ENCODE measurements at places on chromosomes 6 and 20. TPM values are rescaled to one million over a fixed set of nuclear protein-coding genes. Genes with fewer than 3 reads are reported as not detected.

GRCh38 chr6:11738661-11739375 lies 39.8 kb downstream of the ADTRP start:
- DNase-seq: no peak

- DNase-seq: peak; percentile 74
Observed at GRCh38 chr6:24719125-24719971, at the start of gene C6orf62. Gene C6orf62 (minus strand): TSS chr6:24719154. CDS start chr6:24718668, 486 bp downstream.

- DNase-seq: no peak
Observed at GRCh38 chr6:63353286-63353630, 33.5 kb upstream of the LGSN start.

GRCh38 chr6:13917141-13917540 lies 7.6 kb upstream of the RNF182 start:
- no peak for DNase-seq

DNA sequence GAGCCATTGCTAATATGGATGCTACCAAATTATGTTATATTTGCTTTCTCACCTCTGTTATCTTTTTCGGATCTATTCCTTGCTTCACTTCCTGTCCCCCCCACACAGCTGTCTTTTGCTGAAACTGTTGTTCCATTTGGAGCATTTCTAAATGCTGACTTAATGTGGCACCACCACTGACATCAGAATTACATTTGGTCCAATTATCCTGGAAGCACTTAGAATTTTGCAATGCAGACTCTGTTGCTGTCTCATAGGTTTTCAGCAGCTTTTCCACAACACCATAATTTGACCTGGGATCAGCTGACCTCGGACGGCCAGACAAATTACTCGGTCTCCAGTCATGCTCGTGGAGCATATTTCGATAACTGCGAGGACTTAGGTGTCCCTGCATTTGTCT lies 12.8 kb downstream of the KIAA0408 start:
- DNase-seq: no peak

DNA sequence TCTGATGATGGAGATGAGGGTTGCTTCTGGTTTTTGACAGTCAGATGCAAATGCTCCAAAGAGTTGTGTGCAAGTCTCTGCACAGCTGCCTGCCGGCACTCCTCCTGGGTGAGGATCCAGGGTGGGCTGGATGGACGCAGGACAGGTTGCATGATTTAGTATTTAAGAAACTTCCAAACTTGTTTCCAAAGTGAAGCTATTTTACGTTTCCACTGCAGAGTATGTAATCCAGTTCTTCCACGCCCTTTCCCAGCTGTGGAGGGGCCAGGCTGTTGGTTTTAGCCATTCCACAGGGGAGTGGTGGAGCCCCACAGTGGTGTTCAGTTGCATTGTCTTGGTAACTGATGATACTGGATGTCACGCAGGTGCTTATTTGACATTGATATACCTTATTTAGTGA lies 157.3 kb downstream of the THBS2 start:
- no peak for DNase-seq

DNA sequence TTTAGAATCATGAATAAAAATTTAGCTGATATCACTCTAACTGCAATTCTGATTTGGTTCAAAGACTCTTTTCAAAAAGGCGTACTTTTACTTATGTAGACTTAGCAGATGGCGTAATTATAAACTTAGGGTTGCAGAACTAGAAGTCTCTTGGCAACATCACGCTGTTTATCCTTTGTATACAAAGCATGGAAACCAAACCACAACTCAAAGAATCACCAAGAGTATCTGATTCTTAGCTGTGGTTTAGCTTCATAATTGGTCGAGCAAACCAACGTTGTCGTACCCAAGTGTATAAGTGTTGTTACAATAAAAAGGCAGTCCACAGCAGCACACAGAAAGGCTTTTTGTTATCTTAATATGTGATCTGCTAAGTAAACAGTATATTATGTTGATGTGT lies 18.2 kb downstream of the STMND1 start:
- peak; percentile 50 for DNase-seq

GRCh38 chr6:40753048-40753447 lies 165.9 kb upstream of the LRFN2 start:
- DNase-seq: no peak

DNA sequence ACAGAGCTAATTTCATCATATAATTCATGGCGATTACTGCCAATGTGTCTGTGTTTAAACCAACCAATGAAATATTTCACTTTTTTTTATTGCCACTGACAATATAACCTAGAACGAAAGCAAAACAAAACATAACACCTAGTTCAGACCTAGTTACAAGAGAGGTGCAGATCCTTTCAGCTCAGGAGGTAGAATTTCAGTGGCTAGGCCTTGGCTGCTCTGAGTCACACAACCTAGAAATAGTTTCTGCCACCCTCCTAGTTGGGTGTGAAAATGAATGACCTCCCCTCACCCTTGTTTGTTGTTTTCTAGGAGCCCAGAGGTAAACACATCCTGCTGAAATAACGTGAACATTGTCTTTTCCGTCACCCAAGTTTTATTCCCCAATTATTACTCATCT lies 356.3 kb downstream of the HTR1B start:
- peak; percentile 4 for DNase-seq

GRCh38 chr6:98514073-98514720 lies 320.2 kb upstream of the POU3F2 start:
- no peak for DNase-seq

DNA sequence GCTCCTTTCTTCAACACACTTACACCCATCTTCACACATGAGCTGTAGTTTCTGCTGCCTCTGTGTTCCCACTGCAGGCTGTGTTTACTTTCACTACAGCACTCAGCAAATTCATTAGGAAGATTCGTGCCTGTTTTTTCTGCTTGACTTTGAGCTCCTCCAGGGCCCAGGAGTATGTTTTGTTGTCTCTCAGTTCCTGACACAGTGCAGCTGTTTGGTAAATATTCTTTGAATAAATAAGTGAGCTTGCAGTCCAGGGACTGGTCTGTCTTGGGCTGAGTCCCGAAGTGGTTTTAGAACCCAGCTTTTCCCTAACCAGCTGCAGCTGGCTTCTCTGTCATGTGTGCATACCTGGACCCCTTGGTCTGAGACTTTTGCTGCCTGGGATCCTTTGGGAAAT lies 46.6 kb upstream of the CCN6 start:
- no peak for DNase-seq

DNA sequence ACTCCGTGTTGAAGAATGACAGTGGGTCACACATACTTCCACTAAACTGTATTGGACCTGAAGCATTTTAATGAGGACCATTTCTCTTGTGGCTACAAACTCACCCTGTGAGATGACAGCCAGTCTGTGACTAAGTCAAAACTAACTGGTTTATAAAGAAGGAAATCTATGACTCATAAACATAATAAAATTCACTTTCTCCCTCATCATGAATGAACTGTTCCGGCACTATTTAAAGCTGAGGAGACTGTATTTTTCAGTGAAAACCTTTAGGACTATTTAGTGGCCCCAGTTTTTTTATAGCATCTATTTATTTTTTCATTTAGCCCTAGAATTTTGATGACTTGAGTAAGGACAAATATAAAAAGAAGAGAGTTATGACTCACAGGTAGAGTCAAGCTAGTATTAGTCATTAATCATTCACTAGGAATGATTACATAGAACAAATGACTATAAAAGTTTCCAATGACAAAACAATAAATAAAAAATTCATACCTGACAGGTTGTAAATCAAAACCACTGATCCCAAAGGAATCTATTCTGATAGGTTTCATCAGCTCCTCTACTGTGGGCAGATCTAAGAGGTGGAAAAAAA lies 34.2 kb downstream of the CEP162 start:
- DNase-seq: peak; percentile 72

DNA sequence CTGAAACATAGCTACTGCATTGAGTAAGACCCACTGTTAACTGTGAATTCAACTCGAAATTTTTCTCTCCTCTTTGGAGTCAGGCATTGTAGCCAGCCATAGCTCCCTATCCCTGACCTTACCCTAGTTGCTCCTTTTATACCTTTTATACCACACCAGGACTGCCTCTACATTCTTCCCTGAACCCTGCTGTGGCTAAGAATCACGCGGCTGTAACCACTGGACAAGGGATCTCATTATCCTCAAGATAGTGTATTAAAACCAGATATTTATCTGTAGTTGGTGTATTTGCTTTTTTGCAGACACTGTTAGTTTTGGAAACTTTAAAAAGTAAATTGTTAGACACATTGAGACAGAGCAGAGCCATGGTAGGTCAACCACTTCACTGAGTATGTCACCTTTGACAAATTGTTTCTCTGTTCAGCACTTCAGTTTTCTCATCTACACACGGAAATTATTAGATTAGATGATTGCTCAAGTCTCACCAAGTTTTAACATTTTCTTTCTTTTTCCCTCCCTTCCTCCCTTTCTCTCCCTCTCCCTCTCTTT lies 171.9 kb upstream of the PRND start:
- no peak for DNase-seq

DNA sequence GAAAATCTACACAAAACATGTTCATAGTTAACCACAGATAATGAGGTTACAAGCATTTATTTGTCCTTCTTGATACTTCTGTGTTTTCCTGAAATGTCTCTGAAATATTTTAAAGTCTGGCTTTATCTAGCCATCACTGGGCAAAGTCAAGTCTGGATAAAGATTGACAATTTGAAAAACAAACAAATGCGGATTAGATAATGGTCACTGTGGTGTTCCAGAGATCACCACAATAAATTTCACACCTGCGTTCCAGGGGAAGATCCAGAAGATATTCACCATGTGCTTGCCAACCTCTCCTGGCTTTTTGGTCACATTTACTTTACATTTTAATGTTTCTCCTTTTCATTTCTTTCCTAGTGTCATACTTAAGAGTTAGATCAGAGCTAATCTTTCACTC lies 109.7 kb upstream of the CCDC28A start:
- no peak for DNase-seq

DNA sequence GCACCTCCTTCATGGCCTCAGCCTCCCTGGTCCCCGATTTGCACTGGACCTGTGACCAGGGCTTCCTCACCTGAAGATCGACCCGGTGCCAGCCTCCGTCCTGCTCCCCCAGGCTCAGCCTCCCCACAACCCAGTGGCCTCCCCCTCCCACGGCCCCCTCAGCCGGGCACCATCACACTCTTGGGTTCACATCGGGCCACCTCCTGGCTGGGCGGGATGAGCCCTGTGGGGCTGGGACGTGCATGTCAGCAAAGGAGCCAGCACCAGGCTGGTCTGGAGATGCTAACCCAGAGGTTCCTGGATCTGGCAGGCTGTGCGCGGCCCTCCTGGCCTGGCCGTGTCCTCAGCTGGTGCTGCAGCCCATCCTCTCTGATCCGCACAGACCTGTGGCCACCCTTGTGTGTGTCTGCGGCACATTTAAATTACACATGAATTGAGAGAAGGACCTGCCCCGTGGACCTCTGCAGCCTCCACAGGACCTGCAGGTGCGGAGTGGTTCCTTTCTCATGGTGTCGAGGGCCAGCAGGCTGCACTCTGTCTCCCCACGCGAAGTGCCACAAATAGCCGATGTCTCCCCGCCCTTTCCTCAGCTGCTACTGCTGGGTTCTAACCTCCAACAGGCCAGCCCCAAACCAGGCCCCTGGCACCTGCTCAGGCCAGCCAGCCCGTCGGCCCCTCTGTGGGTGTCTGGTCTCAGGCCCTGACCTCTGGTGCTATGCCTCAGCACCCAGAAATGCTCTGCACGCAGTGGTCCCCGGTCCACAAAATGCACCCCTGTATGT lies 237.5 kb downstream of the ERMARD start:
- DNase-seq: no peak

GRCh38 chr6:126614642-126615504 lies 275.0 kb downstream of the CENPW start:
- DNase-seq: no peak

GRCh38 chr6:44219053-44219814 lies 2.5 kb downstream of the MYMX start:
- peak; percentile 69 for DNase-seq

- no peak for DNase-seq
Observed at GRCh38 chr6:3618642-3619041, 132.9 kb downstream of the PXDC1 start.

- no peak for DNase-seq
Observed at GRCh38 chr6:48100588-48100895, 10.5 kb downstream of the PTCHD4 start.

The FNDC11 gene
- 1.8 TPM for total RNA-seq

The TOP1 gene
- 18.5 TPM for total RNA-seq

The HEY2 gene
- total RNA-seq: 0.36 TPM

The BPIFB4 gene
- total RNA-seq: not detected

The C20orf173 gene
- not detected for total RNA-seq

The TMEM244 gene
- total RNA-seq: 2.5 TPM

The HUS1B gene
- 0.98 TPM for total RNA-seq

The SLC4A11 gene
- 0.60 TPM for total RNA-seq

The CD109 gene
- total RNA-seq: 67.4 TPM

The TBXT gene
- not detected for total RNA-seq

The PPP1R14C gene
- total RNA-seq: not detected

The LY6G6D gene
- total RNA-seq: not detected
